ENCODE measurements at places on chromosomes 13 and 19. TPM values are rescaled to one million over a fixed set of nuclear protein-coding genes. Genes with fewer than 3 reads are reported as not detected.

The FFAR3 gene
- not detected for total RNA-seq

The C19orf81 gene
- not detected for total RNA-seq

The LRRC4B gene
- not detected for total RNA-seq

The FSD1 gene
- 26.7 TPM for total RNA-seq

The MYO1F gene
- 254 TPM for total RNA-seq

The CKAP2 gene
- 75.5 TPM for total RNA-seq

The NAPSA gene
- 0.73 TPM for total RNA-seq

The TBC1D4 gene
- total RNA-seq: 12.7 TPM

The CD37 gene
- 176 TPM for total RNA-seq

The ZNF865 gene
- 14.8 TPM for total RNA-seq

The TPTE2 gene
- total RNA-seq: not detected

The TBXA2R gene
- total RNA-seq: 2.8 TPM

The CD70 gene
- 17.3 TPM for total RNA-seq

The DKKL1 gene
- total RNA-seq: not detected

The ZNF665 gene
- 5.9 TPM for total RNA-seq

The IFI30 gene
- total RNA-seq: 67.4 TPM

The MPHOSPH8 gene
- 32.6 TPM for total RNA-seq

The RNF225 gene
- 0.99 TPM for total RNA-seq

The DPY19L3 gene
- total RNA-seq: 13.6 TPM

The ZNF534 gene
- not detected for total RNA-seq
